T-helper 17 cell (primary cell): ENCODE measurements at places on chromosomes 2 and 18.

GRCh38 chr2:172248785-172249187 lies 146.1 kb upstream of the DLX2 start:
- DNase-seq, result no peak

DNA sequence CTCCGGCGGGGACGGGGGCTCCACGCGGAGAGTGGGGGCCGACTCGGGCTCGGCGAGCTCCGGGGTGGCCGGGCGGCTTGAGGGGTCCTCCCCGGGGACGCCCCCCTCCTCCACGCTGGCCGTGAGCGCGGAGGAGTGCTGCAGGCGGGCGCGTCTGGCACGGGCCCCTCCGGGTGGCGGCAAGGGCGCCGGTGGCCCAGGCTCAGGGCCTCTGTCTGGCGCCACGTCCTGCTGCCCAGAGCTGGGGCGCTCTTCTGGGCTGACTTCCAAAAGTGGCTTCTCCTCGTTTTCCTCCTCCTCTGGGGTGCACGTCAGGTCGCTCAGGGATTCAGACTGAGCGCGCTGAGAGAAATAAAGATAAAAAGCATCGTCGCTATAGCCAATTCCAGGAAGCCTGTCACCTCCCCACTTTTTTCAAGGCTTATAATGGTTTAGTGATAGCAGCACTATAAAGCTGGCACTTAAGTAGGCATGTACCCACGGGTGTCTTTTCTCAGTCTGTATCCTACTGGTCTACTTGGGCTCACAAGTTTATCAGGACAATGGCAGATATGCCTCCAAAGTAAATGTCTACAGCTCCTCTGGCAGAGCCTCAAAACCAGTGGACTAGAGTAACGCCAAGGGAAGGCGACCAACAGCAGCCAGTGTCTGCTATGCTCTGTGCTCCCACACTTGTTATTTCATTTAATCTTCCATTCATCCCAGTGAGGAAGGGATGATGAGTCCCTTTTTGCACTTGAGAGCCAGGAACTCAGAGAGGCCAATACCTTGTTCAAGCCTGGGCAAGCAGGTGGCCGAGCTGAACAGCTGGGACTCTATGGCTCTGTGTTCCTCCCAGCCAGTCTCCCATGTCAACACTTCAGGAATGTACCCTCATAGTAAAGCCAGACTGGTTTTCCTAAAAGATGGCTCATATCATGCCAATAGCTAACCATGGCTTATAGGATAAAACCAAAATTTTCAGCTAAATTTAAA lies 92.6 kb upstream of the MGAT4A start:
- DNase-seq, result no peak

DNA sequence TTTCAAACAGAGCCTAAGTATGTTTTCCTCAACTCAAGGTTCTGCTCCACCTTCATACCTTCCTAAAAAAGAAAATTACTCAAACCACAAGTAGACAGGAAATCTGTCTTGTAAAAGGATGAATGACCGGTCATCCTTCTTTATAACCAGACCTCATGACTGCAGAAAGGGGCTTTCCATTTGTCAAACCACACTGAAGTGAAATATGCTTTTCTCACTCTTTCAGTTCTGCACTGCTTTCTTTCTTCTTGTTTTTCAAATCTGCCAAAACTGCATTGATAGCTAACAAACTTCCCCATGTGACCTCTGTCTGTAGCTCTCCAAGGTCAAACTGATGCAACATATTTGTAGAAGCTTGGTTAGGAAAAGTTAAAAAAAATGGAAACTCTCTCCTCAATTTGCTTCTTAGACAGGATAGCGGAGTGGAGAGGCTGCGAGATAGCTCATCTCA lies 308.9 kb upstream of the CCDC68 start:
- DNase-seq, result no peak

DNA sequence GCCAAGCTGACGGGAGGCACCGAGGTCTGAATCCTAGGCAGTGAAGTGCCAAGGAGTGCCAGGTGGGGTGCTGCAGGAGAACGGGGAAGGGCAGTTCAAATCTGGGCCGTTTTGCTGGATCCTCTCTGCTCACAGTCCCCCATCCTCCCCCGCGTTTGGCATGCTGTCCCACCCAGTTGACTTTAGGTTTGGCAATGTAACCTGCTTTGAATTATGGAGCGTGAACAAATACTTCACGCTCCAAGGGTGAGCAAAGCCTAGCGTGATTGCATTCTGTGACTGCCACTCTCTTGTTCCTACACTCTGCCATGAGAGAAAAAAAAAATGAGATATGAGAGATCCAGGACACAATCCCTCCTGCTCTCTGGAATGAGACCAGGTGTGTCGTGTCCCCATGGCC lies 381.9 kb downstream of the ZNF516 start:
- no peak for DNase-seq

DNA sequence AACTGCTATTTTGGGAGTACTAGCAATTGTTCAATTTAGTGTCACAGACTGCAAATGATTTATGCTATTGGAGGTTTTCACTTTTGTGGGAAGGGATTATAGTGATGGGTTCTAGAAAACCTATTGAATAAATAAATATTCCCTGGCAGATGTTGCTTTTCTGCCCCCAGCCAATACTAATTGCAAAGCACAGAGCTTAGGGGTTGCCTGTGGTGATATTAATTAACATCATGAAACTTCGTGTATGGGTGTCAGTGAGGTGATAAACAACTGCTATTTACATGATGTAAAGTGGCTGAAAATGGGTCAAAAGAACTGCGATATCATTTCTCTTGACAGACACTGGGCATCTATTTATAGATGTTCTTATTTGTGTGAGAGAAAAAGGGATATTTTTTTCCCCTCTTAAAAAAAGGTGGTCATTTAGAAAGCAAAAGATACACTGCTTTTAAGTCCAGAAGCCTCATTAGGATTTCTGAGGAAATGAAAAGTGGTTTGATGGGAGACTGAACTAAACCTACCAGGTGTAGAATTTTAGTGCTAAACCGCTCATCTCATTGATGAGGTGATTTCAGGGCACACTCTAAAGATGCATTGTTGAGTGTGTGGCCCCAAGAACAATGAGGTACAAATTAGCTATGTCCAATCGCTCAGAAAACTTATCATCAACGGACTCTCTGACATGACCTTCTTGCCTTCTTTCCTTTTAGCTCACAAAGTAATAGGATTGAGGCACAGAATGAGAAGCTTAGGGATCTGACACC lies 116.7 kb upstream of the CHST9 start:
- no peak for DNase-seq

- DNase-seq, result no peak
These were observed 121.2 kb upstream of the CXCR4 start for GRCh38 chr2:136239079-136239685.

DNA sequence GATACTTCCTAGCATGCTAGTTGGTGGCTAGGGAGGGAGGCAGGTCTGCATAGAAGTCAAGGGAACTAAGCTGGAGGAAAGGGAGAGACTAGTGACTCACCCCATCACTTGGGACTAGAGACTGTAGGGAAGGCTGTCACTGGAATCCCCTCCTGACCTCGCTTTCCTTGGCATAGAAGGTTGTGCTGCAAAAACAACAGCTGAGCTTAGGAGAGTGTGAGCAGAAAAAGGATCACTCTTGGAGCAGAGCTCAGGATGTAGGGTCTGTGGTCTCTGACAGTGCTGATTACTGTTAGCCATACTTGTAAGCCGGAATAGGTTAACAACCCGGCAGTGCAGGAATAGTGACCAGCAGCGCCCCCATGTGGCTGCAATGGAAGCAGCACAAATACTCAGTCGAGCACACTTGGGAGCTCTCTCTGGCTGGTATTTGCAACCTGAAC lies 66.9 kb upstream of the SMAD2 start:
- no peak for DNase-seq
